NCI-H446 (cell line): ENCODE measurements at places on chromosomes 16 and 17.

GRCh38 chr16:31819948-31820347 is 53.7 kb upstream of the ZNF267 start:
- DNase-seq: no peak

- peak; percentile 44 for DNase-seq
Measured at GRCh38 chr16:30041841-30042240, 10.8 kb upstream of the TLCD3B start.

- no peak for DNase-seq
Measured at GRCh38 chr17:11130367-11130766, 110.6 kb upstream of the SHISA6 start.

GRCh38 chr16:88063211-88063773 is 112.1 kb downstream of the BANP start:
- DNase-seq: no peak

GRCh38 chr16:30805056-30805369 is 18.0 kb upstream of the ZNF629 start:
- DNase-seq: no peak

DNA sequence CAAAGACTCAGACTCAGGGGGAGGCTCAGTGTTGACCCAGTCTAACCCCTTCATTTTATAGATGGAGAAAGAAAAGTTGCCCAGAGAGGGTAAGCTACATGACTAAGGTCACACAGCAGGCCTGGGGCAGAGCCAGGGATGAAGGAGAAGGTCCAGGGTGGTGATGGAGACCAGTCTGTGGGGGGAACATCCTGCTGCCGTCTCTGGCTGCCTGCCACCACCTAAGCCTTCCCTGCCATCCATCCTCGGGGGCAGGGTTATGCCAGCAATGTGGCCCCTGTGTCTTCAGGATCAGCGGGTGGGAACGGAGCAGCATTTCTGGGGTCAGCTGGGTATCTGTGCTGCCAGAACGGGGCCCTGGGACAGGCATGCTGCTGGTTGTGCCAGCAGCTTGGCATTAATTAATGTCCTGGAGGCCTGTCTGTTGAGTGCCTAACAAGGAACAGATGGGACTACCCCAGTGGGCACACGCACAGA is 5.5 kb downstream of the DOK4 start:
- peak; percentile 28 for DNase-seq
